ENCODE measurements at places on chromosomes 3 and 15.

GRCh38 chr3:37793889-37794591 is 67.6 kb upstream of the CTDSPL start:
- DNase-seq = no peak

GRCh38 chr3:110593749-110594148 is 477.9 kb upstream of the NECTIN3 start:
- no peak for DNase-seq

DNA sequence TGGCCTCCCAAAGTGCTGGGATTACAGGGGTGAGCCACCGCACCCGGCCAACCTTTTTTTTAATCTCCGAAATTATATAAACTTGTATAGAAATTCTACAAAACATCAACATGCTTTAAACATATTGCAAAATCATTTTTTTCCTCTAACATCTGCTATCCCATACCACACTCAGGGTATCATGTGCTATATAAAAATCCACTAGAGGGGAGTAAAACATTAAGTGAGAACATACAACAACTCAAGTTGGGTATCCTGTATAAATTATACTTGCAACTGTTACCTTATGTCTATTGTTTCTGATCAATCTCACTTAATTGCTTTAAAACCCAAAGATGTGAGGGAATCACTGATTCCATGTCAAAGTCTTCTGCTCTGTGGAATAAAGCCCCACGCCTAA is 71.9 kb upstream of the FBN1 start:
- DNase-seq = no peak

GRCh38 chr3:118968111-118968510 is 66.5 kb downstream of the IGSF11 start:
- no peak for DNase-seq

DNA sequence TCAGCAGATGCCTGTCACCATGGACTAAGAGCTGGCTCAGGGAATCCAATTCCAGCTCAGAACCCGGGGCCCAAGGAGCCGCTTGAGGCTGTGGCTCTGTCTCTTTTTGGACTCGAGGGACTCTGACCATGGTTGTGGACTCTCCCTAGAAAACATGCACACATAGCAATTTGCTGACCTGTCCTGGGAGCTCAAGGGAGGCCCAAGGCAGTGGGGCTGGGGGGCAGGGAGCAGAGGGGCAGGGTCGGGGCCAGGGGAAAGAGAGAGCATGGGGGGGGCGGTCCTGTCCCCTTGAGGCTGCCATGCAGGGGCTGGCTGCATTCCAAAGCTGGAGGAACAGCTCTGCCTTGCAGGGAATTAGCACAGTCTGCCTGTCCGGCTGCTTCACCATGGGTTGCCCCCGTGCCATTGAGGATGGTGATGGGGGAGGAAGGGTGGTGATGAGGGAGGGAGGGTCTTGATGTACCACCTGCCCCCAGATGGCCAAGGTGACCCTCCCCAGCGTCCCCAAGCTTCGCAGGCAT is 190.1 kb downstream of the GOLGA6L6 start:
- DNase-seq = no peak

- DNase-seq = no peak
Observed at GRCh38 chr3:155870945-155871745, 695 bp downstream of the GMPS start.

GRCh38 chr15:34284937-34285336 is 52.6 kb downstream of the SLC12A6 start:
- DNase-seq = no peak

- peak; percentile 98 for DNase-seq
Observed at GRCh38 chr3:194879991-194880939, 194.6 kb downstream of the FAM43A start.

- no peak for DNase-seq
Observed at GRCh38 chr3:59263152-59263551, 213.3 kb upstream of the CFAP20DC start.

DNA sequence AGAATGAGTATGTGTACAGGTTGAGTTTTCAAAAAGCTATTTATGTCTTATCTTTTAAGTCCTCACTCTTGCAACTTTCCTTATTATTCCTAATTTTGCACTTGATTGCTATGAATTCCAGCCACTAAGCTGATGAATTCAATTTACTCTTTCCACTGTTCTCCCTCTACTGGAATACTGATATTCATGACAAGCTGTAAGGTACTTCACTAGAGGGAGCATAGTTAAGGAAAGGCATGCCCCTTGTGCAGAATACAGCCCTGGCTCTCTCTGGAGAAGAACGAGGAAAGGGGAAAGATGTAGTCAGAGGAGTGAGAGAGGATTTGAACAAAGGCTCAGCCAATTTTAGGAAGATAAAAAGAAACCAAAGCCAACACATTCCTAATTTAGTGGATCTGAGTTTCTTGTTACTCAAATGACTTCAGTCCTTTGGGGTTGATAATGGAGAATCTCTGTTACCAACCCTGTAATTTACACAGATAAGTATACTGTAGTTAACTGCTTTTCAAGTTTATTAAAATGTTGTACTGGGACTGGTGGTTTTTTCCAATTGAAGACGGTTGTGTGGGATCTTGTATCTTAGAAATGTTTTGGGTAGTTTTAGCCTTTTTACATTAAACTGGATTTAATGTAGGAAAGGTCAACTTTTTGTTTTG is 4.0 kb downstream of the SCAANT1 start:
- no peak for DNase-seq

DNA sequence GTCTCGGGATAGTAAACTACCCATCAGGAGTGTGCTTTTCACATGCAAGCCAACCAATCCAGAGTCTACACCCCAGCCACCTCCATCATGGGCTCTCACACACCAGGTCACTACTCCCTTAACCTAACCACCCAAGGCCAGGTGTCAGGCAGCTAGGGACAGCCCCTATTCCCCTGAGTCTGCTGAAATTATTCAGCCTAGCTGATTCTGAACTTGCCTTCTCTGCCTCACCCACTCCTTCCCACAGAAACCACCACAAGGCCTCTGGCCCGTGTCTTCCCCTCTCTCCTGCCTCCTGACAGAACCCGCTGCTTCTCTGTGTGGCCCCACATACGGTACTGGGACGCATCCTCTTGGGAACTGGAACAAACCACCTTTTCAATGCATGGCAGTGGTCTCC is 82.1 kb downstream of the PCSK6 start:
- DNase-seq = no peak

DNA sequence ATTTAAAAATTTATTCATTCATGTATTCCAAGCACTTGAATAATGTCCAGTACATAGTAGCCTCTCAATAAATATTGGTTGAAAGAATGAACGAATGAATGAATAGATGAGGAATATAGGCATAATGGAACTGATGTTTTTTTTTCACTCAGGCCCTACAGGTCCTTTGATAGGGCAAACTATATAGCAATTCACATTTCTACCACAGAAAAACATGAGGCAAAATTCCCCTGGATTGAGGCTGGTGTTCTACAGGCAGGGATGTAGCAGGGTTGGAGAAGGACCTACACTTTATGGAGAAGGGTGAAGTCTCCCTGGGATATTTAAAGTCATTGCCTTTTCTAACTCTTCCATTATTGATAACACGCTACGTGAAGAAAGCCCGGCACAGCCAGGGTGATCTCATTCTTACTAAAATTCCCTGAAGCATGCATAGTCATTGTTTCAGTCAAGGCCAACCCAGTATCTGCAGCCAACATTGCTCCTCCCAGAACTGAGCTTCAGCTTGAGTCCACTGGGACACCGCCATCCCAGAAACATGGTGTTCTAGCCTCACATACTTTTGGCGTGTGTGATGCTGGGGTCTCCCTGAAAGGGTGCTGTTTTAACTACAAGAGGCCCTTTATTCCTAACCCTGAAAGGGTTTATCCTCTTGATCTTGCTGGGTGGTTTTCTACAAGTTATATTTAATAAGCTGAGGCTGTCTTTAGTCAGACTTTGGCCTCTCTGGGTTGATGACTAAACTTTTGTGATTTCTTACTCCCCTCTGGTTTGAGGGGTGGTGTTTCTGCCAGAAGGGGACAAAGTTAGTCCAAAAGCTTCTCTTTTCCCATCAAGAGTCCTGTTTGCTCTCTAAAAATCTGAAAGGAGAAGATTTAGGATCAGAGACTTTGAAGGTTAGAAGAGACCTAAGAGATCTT is 25.9 kb upstream of the FBN1 start:
- no peak for DNase-seq

DNA sequence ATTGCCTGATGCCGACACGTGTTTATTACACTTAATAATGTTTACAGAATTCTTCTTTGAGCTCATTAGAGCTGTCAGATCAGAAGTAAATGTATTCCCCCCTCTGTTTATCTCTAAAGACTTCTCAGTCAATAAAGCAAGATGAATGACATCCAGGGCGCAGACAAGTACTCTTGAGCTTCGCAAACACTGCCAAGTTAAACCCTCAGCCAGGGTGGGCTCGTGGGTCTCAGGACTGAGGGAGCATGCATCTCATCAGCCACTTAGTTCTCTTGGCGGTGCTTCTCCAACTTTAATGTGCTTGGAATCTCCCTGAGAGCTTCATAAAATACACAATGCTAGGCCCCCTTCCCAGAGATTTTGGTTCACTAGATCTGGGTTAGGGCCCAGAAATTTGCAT is 333.9 kb upstream of the THRB start:
- DNase-seq = no peak

- DNase-seq = no peak
Observed at GRCh38 chr15:101578443-101578894, 73.7 kb downstream of the TM2D3 start.

- DNase-seq = no peak
Observed at GRCh38 chr3:23649448-23649847, 156.3 kb upstream of the UBE2E1 start.

DNA sequence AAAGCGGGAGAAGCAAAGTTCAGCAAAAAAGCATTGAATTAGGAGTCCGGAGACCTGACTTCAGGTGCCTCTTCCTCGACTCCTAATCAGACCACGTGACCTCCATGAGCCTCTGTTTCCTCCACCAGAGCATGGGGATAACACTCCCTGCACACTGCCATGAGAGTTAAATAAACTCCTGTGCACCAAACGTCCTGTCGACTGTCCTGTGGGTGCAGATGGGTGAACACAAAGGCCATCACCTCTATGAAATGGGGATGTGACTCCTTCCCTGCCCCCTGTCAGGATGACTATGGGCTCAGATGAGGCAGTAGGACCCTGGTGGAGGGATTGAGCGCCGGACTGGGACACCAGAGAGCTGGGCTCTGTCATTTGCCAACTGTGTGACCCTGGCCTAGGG is 13.5 kb upstream of the TSPAN3 start:
- no peak for DNase-seq

- no peak for DNase-seq
Observed at GRCh38 chr3:178628037-178628436, 91.8 kb downstream of the KCNMB2 start.

DNA sequence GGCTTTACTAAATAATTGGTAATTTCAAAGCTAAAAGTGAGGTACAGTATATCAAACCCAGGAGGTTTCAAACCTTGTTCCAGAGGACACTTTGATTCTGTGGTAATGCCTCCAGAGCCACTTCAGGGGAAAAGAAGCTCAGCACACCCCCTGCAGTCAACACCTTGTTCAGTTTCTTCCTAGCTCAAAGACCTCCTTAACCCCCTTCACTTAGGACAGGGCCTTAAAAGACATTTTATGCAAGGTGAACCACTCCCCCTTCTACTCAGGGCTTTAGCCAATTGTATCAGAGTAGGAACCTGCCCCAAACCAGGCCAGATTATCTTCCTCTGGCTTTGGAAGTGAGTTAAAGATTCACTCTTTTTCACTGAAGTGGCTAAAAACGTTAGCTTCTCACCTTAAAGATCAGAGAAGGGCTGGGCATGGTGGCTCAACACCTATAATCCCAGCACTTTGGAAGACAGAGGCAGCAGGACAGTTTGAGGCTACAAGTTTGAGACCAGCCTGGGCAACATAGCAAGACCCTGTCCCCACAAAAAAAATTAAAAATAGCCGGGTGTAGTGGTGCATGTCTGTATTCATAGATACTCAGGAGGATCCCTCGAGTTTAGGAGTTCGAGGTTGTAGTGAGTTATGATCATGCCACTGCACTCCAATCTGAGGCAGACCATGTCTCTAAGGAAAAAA is 3.4 kb downstream of the DENND6A start:
- DNase-seq = no peak

GRCh38 chr15:60134609-60135008 is 130.5 kb downstream of the FOXB1 start:
- DNase-seq = no peak

- no peak for DNase-seq
Observed at GRCh38 chr3:188446014-188446413, 292.1 kb downstream of the LPP start.

DNA sequence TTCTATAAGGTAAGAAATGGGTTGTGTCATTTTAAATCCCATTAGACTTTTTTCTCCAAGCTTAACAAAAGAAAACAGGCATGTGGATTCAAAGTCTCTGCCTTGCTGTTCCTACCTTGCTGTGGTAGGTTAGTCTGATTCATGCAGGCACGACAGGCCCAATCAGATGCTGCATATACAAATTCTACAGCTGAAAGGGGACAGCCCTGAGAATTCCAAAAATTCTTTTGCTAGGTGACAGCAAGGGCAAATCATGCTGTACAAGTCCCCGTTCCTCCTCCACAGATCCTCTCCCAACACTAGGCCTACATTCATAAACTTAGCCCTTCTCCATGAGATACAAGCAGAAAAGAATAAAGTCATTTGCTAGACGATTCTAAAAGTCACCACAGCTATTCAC is 161.2 kb upstream of the THBS1 start:
- DNase-seq = no peak

DNA sequence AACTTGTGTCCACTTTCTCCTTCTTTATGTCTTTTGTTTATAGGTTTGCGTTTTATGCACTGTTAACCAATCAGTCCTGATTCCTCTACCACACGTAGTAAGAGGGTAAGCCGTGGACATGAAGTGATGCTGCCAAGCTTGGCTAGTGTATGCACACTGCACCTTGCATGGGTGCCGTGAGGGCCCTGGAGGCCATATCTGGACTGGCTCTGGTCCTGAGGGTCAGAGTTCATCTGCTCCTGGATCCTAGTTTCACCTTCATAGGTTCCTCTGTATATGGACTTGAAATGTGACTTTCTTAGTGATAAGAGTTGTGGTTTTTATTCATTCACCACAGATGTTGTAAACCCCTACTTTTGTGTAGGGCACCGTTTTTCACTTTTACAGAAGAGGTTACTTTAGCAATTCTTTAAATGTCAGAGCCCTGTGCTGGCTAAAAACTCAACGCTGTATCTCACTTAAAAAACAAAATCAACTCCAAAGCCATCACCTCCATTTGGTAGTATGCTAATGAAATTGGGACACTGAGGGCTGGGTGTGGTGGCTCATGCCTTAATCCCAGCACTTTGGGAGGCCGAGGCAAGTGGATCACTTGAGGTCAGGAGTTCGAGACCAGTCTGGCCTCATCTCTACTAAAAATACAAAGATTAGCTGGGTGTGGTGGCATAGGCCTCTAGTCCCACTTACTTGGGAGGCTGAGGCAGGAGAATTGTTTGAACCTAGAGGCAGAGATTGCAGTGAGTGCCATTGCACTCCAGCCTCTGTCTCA is 22.9 kb downstream of the SIAH2 start:
- DNase-seq = no peak

GRCh38 chr3:15458212-15458780 is 30.9 kb downstream of the EAF1 start:
- DNase-seq = no peak
